ENCODE measurements at places on chromosomes 2 and 18. TPM values are rescaled to one million over a fixed set of nuclear protein-coding genes. Genes with fewer than 3 reads are reported as not detected.

The SLC23A3 gene
- 3.3 TPM for total RNA-seq

The SIGLEC15 gene
- total RNA-seq, result 0.23 TPM

The IMP4 gene
- total RNA-seq, result 104 TPM

- no peaks in the 10 kb centered on the region for H3K4me1 ChIP-seq
- no peaks in the 10 kb centered on the region for H3K27me3 ChIP-seq
- no peaks in the 10 kb centered on the region for H3K36me3 ChIP-seq
- no peak overlapping the region for H3K27ac ChIP-seq
- no peak overlapping the region for H3K4me3 ChIP-seq
These were observed 203.9 kb upstream of the PIK3C3 start for GRCh38 chr18:41751161-41751560.

The AFF3 gene
- 2.2 TPM for total RNA-seq
